ENCODE measurements at places on chromosomes 3 and 15. TPM values are rescaled to one million over a fixed set of nuclear protein-coding genes. Genes with fewer than 3 reads are reported as not detected.
A peak's percentile ranks its signal among the peaks of the same experiment; 100 is the strongest.

GRCh38 chr3:52197842-52198625 is at the start of gene ALAS1:
Gene ALAS1 (plus strand): TSS chr3:52198160. CDS start chr3:52199242, 1,082 bp downstream.
- peak; percentile 97 for DNase-seq
- peak within 1 kb of the TSS; percentile 96 for H3K4me3 ChIP-seq
- no peaks in the 10 kb centered on the region for H3K27me3 ChIP-seq
- H3K4me1 ChIP-seq = peaks cover 48% of the 10 kb centered on the region

DNA sequence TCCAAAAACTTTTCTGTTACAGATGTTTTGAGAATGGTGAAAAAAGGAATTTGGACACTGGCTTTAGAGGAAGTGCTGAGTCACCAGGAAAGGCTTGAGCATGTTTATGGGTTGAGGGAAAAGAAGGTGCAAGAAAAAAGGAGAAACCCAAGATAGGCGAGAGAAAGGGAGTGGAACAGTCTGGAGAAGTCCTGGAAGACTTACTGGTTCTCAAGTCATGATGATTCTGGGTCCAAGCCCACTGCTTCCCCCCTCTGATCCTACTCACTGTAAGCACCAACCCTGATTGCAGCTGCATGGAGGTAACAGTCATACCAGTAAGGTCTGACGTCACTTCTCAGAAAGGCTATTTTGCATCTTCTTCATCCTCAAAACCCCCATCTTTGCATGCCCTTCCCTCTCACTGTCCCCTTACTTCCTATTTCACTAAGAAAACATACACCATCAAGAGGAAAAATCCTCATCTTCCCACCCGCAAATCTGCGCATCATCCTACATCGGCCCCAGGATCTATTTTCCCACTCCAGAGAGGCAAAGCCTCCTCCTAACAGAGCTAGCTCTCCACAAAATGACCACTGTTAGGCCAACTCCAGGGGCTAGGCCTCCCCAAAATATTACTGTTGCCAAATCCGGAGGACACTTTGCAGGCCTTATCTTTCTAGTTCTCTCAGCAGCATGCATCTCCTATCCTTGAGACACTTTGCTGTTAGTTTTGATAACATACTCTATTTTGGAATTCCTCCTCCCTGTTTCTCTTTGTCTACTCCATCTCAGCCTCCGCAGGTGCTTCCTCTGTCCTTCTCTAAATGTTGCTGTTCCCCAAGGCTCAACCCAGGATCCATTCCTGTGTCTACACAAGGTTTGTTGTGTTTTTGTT is 3.2 kb upstream of the ATP13A3 start:
- peak; percentile 49 for DNase-seq
- peaks cover 45% of the 10 kb centered on the region for H3K4me1 ChIP-seq
- H3K27ac ChIP-seq = peak overlapping the region; percentile 74
- H3K36me3 ChIP-seq = peaks cover 33% of the 10 kb centered on the region
- peak overlapping the region; percentile 25 for H3K4me3 ChIP-seq

- no peaks in the 10 kb centered on the region for H3K27me3 ChIP-seq
- H3K4me3 ChIP-seq = no peak overlapping the region
- peaks cover 36% of the 10 kb centered on the region for H3K4me1 ChIP-seq
- H3K36me3 ChIP-seq = peaks cover 27% of the 10 kb centered on the region
- DNase-seq = no peak
- no peak overlapping the region for H3K27ac ChIP-seq
Observed at GRCh38 chr3:155891321-155891720, 20.9 kb downstream of the GMPS start.

- H3K27me3 ChIP-seq = peaks cover 37% of the 10 kb centered on the region
- peaks cover 4% of the 10 kb centered on the region for H3K4me1 ChIP-seq
- H3K27ac ChIP-seq = no peak overlapping the region
- DNase-seq = no peak
Observed at GRCh38 chr3:126181398-126181725, 976 bp upstream of the ALDH1L1 start.

Gene SI
- not detected for total RNA-seq

Gene COL8A1
- total RNA-seq = not detected

Gene PYGO1
- total RNA-seq = not detected

Measured in activated CD4-positive, alpha-beta T cell treated with anti-CD3 and anti-CD28 coated beads for 36 hours (primary cell).